Endodermal cell (in vitro differentiated cells): ENCODE measurements at places on chromosomes 5 and 9. TPM values are rescaled to one million over a fixed set of nuclear protein-coding genes. Genes with fewer than 3 reads are reported as not detected.

LRRC19 gene
- total RNA-seq, result not detected in 3 replicates

GRCh38 chr5:116472274-116472673, 102.3 kb downstream of the SEMA6A start:
- peaks cover 39% of the 10 kb centered on the region for H3K36me3 ChIP-seq
- no peaks in the 10 kb centered on the region for H3K4me1 ChIP-seq
- H3K27ac ChIP-seq, result no peak overlapping the region
- H3K4me3 ChIP-seq, result no peak overlapping the region

- no peak overlapping the region for H3K27ac ChIP-seq
- H3K36me3 ChIP-seq, result no peaks in the 10 kb centered on the region
- no peak for DNase-seq
- H3K4me3 ChIP-seq, result no peak overlapping the region
- H3K4me1 ChIP-seq, result peaks cover 10% of the 10 kb centered on the region
These were observed 33.4 kb downstream of the ASS1 start for GRCh38 chr9:130478152-130478551.

- H3K36me3 ChIP-seq, result no peaks in the 10 kb centered on the region
- no peak for DNase-seq
- H3K27me3 ChIP-seq, result no peaks in the 10 kb centered on the region
- no peak overlapping the region for H3K4me3 ChIP-seq
These were observed 90.2 kb downstream of the SUSD1 start for GRCh38 chr9:112084907-112085306.

- no peak for DNase-seq
- H3K27me3 ChIP-seq, result no peaks in the 10 kb centered on the region
- H3K36me3 ChIP-seq, result no peaks in the 10 kb centered on the region
- peaks cover 27% of the 10 kb centered on the region for H3K4me1 ChIP-seq
- no peak overlapping the region for H3K27ac ChIP-seq
- no peak overlapping the region for H3K4me3 ChIP-seq
These were observed 5.6 kb downstream of the ZNF462 start for GRCh38 chr9:106868565-106868964.

DNA sequence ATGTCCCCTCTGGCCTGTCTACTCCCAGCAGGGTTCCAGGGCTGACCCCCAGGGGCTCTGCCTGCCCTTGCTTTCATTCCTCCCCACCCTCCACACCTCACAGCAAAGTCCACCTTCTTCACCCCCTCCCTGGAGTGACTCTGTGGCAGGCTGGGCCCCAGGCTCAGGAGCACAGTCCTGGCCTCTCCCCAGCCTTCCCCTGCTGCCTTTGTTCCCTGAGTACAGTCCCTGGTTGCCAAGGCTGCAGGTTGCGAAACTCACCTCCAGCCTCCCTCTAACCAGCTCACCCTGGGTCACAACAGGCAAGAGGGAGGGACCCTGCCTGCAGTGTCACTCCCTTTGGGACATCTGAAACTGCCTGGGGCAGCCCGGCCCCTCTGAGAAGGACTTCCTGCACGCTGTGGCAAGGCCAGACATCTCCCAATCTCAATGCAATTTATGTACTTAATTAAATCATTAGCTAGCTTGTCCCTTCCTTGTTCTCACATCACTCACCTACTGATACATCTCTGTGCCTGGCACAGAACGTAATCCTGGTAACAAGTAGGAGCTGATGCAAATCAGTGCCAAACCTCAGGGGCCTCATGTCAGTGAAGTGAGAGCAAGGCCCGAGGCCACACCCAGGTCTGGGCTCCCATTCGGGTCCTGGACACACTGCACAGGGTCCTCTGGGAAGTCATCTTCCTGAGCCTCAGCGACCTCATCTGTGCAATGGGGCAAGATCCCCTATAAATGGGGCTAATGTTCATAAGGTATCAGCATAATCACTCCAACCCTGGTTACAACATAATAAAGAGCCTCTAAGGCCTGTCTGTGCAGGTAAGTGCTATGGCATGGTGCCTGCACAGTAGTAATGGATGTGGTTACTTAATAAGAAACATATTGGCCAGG, 27.3 kb upstream of the TRIM14 start:
- no peak overlapping the region for H3K27ac ChIP-seq
- no peaks in the 10 kb centered on the region for H3K27me3 ChIP-seq
- no peaks in the 10 kb centered on the region for H3K4me1 ChIP-seq
- H3K4me3 ChIP-seq, result no peak overlapping the region
- no peaks in the 10 kb centered on the region for H3K36me3 ChIP-seq

DNA sequence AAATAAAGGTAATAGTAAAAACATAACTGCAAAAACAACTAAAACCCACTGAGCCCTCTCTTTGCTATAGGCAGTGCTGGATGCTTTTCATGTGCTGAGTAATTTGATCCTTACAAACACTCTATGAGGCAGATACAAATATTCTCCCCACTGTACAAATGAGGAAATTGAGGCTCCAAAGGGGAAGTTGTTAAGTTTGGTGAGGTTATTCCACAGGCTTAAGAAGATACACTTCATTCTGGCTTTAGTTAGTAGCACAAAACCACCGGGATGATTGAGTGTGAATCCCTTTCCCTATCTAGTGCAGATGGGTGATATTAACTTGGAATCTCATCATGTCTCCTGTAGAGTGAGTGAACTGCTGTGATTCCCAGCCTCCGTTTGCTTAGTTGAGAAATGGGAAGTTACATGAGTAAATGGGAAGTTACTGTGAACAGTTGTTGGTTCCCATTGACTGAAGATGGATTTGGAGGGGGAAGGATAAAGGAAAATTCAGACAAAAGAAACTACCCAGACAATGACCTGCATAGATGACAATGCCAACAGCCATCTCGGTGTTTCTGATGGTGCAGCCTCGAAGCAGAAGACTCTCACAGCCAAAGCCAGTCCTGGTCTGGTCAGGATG, 208.3 kb downstream of the ATP10B start:
- no peak overlapping the region for H3K4me3 ChIP-seq
- H3K27me3 ChIP-seq, result no peaks in the 10 kb centered on the region
- peaks cover 13% of the 10 kb centered on the region for H3K4me1 ChIP-seq
- H3K36me3 ChIP-seq, result no peaks in the 10 kb centered on the region
- H3K27ac ChIP-seq, result no peak overlapping the region
- no peak for DNase-seq

DNA sequence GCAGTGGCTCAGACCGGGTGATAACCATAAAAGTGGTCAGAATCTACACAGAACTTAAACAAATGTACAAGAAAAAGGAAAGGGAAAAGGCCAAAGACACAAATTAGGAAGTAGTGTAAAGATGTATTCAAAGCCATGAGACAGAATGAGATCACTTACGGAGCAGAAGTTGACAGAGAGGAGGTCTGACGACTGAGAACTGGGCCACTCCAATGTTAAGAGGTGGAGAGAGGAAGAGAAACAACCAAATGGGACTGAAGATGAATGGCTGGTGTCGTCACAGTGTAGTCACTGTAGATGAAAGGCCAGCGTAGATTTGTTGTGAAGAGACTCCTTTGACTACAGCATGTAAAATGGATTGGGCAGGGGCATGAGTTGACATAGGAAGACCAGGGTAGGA, 114.4 kb downstream of the DROSHA start:
- H3K27me3 ChIP-seq, result no peaks in the 10 kb centered on the region
- no peak overlapping the region for H3K27ac ChIP-seq
- no peak overlapping the region for H3K4me3 ChIP-seq
- peaks cover 59% of the 10 kb centered on the region for H3K36me3 ChIP-seq

BARHL1 gene
- total RNA-seq, result not detected in 3 replicates

DNA sequence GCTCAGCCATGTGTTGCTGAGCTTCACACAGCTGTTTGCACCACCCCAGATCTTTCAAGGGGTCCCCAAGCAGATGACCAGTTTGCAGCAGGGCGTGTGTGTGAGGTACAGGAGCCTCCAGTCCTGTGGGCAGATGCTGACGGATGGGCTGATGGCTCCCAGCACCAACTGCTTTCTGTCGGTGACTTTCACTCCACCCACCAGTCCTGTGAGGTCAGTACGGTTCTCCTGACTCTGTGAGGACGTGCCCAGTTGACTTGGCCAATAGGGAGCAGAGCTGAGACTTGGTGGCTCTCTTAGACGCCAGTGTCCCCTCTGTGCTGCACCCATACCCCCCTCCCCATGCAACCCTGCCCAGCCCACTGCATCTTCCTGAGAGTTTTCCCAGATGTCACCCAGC, 19.7 kb downstream of the COL5A1 start:
- no peaks in the 10 kb centered on the region for H3K27me3 ChIP-seq
- no peaks in the 10 kb centered on the region for H3K4me1 ChIP-seq
- no peak for DNase-seq
- H3K27ac ChIP-seq, result no peak overlapping the region

- DNase-seq, result no peak
- H3K27me3 ChIP-seq, result no peaks in the 10 kb centered on the region
- no peak overlapping the region for H3K27ac ChIP-seq
- no peak overlapping the region for H3K4me3 ChIP-seq
These were observed 61.8 kb upstream of the TRPM3 start for GRCh38 chr9:71183251-71183650.

MARCOL gene
- not detected in 2 replicates for total RNA-seq

EFNA5 gene
- total RNA-seq, result 49.8 and 63.1 TPM in 2 replicates

- H3K27ac ChIP-seq, result peak overlapping the region; percentile 69
- H3K4me3 ChIP-seq, result no peak overlapping the region
- no peaks in the 10 kb centered on the region for H3K27me3 ChIP-seq
- no peak for DNase-seq
- peaks cover 2% of the 10 kb centered on the region for H3K4me1 ChIP-seq
These were observed 1949.0 kb upstream of the WWC1 start for GRCh38 chr5:166342402-166342801.

GRCh38 chr5:60718166-60718892, 18.4 kb upstream of the DEPDC1B start:
- no peak for DNase-seq
- no peaks in the 10 kb centered on the region for H3K27me3 ChIP-seq
- H3K4me1 ChIP-seq, result no peaks in the 10 kb centered on the region
- no peaks in the 10 kb centered on the region for H3K36me3 ChIP-seq
- no peak overlapping the region for H3K27ac ChIP-seq

DNA sequence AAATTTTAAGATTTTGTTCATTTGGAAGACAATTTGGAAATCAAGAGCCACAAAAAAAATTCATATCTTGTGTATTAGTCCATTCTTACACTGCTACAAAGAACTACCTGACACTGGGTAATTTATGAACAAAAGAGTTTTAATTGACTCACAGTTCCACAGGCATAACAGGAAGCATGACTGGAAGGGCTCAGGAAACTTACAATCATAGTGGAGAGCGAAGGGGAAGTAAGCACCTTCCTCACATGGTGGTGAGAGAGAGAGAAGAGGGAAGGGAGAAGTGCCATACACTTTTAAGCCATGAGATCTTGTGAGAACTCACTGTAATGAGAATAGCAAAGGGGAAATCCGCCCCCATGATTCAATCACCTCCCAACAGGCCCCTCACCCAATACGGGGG, 274.4 kb downstream of the KCNN2 start:
- H3K27ac ChIP-seq, result no peak overlapping the region
- H3K27me3 ChIP-seq, result no peaks in the 10 kb centered on the region
- no peaks in the 10 kb centered on the region for H3K36me3 ChIP-seq
- no peak overlapping the region for H3K4me3 ChIP-seq
- H3K4me1 ChIP-seq, result no peaks in the 10 kb centered on the region

- no peaks in the 10 kb centered on the region for H3K36me3 ChIP-seq
- no peaks in the 10 kb centered on the region for H3K4me1 ChIP-seq
- DNase-seq, result peak; percentile 51
- H3K27me3 ChIP-seq, result no peaks in the 10 kb centered on the region
- no peak overlapping the region for H3K27ac ChIP-seq
- H3K4me3 ChIP-seq, result no peak overlapping the region
These were observed 167.7 kb downstream of the TARS1 start for GRCh38 chr5:33608344-33609041.

SPINK1 gene
- total RNA-seq, result not detected in 3 replicates

- H3K36me3 ChIP-seq, result no peaks in the 10 kb centered on the region
- H3K27ac ChIP-seq, result no peak overlapping the region
- no peaks in the 10 kb centered on the region for H3K4me1 ChIP-seq
- DNase-seq, result no peak
- H3K4me3 ChIP-seq, result no peak overlapping the region
- H3K27me3 ChIP-seq, result peaks cover 6% of the 10 kb centered on the region
These were observed 29.5 kb upstream of the RAPGEF1 start for GRCh38 chr9:131769361-131769760.

DNA sequence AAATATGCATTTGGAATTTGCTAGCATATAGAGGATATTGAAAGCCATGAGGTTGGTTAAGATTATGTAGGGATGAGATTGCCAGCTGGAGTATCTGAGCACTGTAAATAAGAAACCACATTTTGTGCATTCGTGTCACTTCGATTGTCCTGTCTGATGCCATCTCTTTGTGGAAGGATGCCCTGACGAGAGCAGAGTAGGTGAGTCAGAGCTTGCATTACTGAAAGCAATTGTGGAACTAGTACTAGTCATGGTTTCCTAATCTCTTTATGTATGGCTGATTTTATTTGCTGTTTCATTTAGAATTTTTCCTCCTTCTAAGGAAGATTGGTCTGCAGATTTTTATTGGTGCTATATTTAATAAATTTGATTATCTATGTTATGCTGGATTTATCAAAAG, 14.5 kb upstream of the TAS2R1 start:
- H3K36me3 ChIP-seq, result no peaks in the 10 kb centered on the region
- no peak overlapping the region for H3K4me3 ChIP-seq
- no peaks in the 10 kb centered on the region for H3K27me3 ChIP-seq
- no peak for DNase-seq

GRCh38 chr5:168693297-168693696, 114.1 kb upstream of the PANK3 start:
- H3K4me3 ChIP-seq, result no peak overlapping the region
- H3K27me3 ChIP-seq, result peaks cover 45% of the 10 kb centered on the region
- no peak for DNase-seq
- no peaks in the 10 kb centered on the region for H3K36me3 ChIP-seq
- no peak overlapping the region for H3K27ac ChIP-seq

DNA sequence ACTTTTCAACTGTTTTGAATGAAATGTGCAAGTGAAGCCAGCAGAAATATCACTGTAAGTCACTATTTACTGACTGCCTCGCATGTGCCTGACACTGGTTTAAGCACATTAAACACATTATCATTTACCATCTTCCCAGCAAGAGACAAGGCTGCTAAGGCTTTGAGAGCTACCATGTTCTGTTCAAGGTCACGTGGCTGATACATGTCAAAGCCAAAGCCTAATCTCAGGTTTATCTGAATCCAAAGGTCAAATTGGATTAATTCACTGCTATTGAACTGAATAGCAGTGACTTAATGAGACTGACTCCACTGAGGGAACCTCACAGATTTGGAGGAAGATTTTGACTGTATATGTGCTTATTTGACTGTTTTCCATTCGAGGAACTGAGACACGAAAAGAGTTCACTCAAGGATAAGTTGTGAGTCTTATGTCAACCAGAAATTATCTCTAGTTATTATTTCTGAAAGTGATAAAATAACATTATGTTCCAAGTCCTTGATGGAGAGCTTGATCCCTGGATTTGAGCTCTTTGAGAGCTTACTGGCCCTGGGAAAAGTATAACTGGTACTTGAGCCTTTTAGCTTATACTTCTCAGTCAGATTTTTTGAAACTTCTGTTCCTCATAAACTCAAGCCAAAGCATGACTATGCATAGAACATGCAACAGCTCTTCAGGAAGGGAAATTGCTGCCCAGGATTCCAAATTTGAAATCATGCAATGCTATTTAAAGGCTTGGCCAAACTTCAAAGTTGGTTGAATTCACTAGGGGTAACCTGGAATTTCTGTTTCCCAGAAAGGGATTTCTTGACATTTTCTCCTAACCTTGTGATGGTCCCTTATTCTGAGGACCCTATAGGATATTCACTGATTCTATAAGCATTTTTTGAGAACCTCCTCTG, 23.4 kb upstream of the ARHGAP26 start:
- H3K4me3 ChIP-seq, result no peak overlapping the region
- H3K27me3 ChIP-seq, result no peaks in the 10 kb centered on the region
- no peak overlapping the region for H3K27ac ChIP-seq
- H3K36me3 ChIP-seq, result no peaks in the 10 kb centered on the region
- DNase-seq, result no peak

GRCh38 chr9:89712283-89712682, 107.5 kb downstream of the GADD45G start:
- H3K27ac ChIP-seq, result no peak overlapping the region
- peak; percentile 41 for DNase-seq
- H3K27me3 ChIP-seq, result no peaks in the 10 kb centered on the region
- no peak overlapping the region for H3K4me3 ChIP-seq

SURF4 gene
- 178 and 186 TPM in 2 replicates for total RNA-seq
